ENCODE measurements at places on chromosomes 2 and 18. TPM values are rescaled to one million over a fixed set of nuclear protein-coding genes. Genes with fewer than 3 reads are reported as not detected.

Gene GALNT5
- 51.7 TPM for total RNA-seq

Gene MYL1
- not detected for total RNA-seq

Gene ZNF2
- total RNA-seq: 4.8 TPM

Gene SERPINB10
- not detected for total RNA-seq

Measured in Calu3 (cell line).